NCI-H1417 treated with DMSO at 0.1 percent for 48 hours (cell line): ENCODE measurements at places on chromosomes 2 and 18.

GRCh38 chr2:16553226-16553625 is 112.4 kb downstream of the CYRIA start:
- DNase-seq, result no peak

DNA sequence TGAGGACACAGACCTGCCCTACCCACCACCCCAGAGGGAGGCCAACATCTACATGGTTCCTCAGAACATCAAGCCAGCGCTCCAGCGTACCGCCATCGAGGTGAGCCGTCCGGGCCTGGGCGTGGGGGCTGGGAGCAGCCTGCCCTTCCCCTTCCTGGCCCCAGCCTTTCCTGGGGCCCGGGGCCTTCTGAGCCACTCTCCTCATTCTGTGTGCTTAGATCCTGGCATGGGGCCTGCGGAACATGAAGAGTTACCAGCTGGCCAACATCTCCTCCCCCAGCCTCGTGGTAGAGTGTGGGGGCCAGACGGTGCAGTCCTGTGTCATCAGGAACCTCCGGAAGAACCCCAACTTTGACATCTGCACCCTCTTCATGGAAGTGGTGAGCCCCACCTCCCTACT is 157.9 kb downstream of the DYSF start:
- DNase-seq, result no peak

GRCh38 chr18:35241448-35241804 is 592 bp downstream of the ZNF397 start:
- DNase-seq, result no peak

DNA sequence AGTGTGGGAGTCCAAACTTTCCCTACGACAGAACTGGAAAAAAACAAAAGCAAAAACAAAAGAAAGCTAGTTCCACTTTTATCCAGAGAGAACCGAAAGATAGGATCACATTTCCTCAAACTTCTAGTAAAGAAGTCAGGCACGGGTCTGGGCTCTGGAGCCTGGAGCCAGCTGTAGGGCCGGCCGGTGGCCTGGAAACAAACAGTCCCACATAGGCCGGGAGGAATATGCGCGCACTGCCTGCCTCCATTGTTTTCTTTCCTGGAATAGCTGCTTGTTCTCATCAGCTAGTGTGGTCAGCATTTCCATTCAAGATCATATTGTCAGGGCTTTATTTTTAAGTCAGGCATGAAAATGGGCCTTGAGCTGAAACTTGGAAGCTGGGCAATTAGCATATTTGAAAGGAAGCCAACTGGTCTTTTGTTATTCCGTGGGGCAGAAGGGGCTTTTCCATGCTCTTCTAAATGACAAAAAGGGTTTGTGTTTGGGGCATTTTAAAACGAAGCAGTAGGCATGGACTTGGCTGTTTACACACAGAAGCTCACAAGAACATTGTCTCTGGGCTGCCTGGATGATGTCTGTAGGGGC is 58.7 kb upstream of the RFX8 start:
- no peak for DNase-seq

- DNase-seq, result no peak
Observed at GRCh38 chr18:8229787-8230186, 379.4 kb upstream of the RAB12 start.

- no peak for DNase-seq
Observed at GRCh38 chr18:8328126-8328525, 281.1 kb upstream of the RAB12 start.

- DNase-seq, result no peak
Observed at GRCh38 chr2:208250388-208250787, 4.5 kb downstream of the IDH1 start.

- DNase-seq, result no peak
Observed at GRCh38 chr2:173355866-173356508, 1.3 kb downstream of the CDCA7 start.

DNA sequence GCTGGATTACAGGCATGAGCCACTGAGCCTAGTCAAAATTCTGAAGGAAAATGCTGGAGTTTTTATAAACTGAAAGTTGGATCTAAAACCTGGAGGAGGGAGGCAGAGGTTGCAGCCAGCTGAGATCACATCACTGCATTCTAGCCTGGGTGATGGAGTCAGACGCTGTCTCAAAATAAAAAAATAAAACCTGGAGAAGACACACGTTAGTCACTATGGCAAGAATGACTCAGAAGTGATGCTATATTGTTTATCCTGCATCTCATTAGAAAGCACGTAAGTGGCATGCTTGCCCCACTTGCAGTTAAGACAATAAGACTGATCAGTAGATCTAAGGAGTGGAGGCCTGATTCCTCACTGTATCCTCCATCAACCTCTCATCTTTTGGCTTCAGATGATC is 106.6 kb upstream of the STON1 start:
- DNase-seq, result no peak

- DNase-seq, result no peak
Observed at GRCh38 chr2:58137221-58137620, 90.6 kb downstream of the VRK2 start.

GRCh38 chr2:70712916-70713315 is 55.1 kb downstream of the ADD2 start:
- no peak for DNase-seq

- DNase-seq, result no peak
Observed at GRCh38 chr2:162243715-162244114, 470 bp upstream of the FAP start.

GRCh38 chr2:109168716-109169115 is 39.7 kb downstream of the SH3RF3 start:
- DNase-seq, result no peak

GRCh38 chr2:48312126-48312525 is 217.8 kb upstream of the STON1 start:
- DNase-seq, result no peak

DNA sequence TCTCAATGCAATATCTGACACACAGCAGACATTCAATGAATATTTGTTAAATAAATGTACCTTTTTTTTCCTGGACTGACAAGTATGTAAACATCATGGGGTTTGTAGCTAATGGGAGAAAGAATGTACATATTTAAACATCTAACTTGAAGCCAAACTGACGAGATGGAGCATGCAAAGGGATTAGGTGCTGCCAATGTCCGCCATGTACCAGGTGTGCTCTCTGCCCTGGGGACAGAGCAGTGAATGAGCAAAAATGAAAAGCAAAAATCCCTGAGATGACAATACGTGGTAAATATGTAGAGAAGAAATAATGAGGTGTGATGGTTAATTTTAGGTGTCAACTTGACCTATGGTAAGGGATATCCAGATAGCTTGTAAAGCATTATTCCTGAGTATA is 247.4 kb upstream of the CELF4 start:
- no peak for DNase-seq

- no peak for DNase-seq
Observed at GRCh38 chr2:216516730-216517350, 18.2 kb downstream of the RPL37A start.

GRCh38 chr2:60064687-60065389 is 488.6 kb downstream of the BCL11A start:
- no peak for DNase-seq

GRCh38 chr2:202140522-202141252 is 67.6 kb downstream of the KIAA2012 start:
- no peak for DNase-seq

DNA sequence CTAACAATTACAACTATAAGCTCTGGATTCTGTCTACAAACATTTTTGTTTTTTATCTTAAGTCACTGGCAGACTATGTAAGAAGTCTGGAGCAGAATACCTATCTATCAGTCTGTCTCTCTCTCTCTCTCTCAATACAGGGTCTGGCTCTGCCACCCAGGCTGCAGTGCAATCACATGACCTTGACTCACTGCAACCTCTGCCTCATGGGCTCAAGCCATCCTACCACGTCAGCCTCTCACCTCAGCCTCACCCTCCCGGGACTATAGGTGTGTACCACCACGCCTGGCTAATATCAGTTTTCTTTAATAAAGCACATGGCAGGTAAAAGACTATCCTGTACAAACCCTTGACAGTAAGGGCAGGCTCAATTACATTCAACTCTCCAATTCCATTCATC is 96.9 kb downstream of the OSBPL1A start:
- DNase-seq, result no peak

GRCh38 chr2:74851191-74851566 is 17.3 kb downstream of the HK2 start:
- no peak for DNase-seq

DNA sequence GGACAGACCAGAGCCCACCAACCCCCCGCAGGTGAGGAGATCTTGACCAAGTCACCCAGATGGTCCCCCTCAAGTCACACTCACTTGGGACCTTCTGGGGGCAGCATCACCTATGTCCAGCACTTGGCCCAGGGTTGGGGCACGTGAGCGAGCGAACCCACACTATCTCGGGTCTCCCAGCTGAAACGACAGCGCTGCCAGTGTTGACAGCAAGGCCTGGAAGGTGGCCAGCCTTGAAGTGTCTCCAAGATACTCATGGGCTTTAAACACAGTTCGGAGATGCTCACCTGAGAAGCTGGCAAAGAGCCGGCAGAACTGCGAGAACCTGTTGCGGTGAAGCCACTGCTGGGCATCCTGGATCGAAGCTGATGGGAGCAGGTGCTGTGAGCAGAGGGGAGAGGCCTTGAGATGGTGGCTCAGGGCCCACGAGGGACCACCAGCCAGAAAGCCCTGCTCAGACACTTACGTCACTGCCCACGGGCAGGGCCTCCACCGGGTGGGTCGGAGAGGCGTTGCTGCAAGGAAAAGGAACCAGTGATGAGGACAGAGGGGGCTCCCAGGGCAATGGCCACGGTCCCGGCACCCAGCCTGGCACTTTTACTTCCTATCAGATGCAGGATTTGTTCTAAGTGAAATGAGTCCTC is 47.5 kb downstream of the TFCP2L1 start:
- no peak for DNase-seq

DNA sequence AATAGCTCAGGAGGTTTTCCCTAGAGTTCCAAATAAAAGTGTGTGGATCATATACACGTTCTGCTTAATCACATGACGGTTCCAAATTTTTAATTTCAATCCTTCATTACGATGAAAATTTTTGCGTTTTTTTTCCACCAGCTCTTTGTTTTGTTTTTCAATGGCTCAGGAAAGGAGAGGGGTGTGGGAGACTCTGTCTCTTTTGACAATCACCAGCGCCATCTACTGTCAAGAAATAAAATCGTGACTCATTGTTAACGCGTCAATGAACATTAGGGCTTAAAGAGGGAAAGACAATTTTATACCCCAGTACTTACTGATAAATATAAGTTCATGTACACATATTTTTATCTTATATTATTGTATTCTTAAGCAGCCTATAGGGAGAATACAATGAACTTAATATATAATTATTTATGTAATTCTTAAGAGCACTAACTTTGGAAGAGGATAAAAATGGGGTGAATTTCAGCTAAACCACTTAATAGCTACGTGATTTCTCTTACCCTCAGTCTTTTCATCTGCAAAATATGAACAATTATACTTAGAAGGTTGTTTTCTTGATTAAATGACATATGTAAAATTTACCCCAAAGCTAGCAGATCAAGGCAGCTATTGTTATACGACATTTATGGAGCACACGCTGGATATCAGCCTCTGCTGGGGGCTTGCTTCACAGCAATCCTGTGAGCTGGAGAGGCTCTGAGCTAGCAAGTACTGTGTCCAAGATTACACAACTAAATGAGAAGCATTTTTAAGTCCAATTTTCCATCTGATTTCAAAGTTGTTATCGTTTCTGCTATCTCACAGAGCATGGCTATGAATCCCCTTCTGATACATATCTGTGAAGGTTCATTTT is 47.4 kb upstream of the RMDN2 start:
- DNase-seq, result peak; percentile 69

DNA sequence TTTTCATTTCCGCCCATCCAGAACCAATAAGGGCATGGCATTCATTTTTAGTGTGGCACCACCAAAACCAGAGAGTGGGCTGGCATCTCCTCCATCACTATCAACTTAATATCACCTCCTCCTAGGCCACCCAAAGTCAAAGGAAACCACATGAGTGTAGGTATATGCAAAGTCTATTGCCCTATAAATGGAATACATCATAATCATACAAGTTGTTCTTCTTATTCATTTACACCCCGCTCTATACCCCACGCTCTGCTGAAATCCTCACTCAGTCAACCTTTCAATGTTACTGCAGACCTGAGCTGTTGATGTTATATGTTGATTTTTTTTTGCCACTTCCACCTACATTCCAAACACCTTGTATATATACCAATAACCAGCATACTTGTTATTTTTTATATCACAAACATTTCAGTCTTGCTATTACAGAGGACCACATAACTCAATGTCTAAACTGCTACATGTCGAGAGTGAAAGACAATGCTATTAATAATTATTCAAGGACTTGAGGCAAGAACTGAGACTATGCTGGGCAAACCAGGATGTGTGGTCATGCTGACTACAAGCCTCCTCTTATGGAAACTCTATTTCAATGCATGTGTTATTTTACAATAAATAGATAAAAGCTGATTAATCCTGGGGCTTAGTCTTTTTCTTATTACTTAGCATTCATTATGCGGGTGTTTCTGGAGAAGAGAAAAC is 466.5 kb upstream of the ID2 start:
- no peak for DNase-seq

DNA sequence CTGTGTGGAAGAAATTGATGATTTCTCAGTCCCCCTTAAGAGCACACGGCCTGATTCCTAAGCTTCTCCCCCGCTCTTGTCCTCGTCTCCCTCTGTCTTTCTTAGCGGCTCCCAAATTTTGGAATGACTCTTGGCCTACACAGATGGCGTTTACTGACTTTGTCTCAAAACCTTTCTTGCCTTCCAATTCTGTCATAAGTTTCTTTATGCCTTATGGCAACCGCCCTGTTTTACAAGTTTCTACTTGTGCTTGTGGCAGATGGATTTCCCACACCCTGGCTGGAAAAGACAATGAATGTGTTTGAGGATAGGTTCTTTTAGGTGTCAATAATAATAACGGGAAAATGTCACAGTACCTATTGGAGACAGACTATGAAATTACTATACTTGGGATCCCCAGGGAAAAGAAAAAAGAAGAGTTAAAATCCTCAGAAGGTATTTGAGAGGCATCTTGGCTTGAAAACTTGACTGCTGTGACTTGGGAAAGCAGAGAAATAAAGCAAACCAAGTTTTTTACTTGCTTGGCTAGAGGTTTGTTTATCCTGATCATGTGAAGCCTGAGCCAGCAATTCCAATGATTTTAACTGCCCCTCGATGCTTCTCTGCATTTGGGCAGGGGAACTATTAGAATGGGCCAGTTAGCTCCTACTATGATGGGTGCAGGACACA is 276.4 kb downstream of the HRH4 start:
- no peak for DNase-seq

GRCh38 chr2:60567096-60567495 is 13.6 kb upstream of the BCL11A start:
- DNase-seq, result no peak

GRCh38 chr2:5696404-5696944 is 4.3 kb downstream of the SOX11 start:
- DNase-seq, result no peak

DNA sequence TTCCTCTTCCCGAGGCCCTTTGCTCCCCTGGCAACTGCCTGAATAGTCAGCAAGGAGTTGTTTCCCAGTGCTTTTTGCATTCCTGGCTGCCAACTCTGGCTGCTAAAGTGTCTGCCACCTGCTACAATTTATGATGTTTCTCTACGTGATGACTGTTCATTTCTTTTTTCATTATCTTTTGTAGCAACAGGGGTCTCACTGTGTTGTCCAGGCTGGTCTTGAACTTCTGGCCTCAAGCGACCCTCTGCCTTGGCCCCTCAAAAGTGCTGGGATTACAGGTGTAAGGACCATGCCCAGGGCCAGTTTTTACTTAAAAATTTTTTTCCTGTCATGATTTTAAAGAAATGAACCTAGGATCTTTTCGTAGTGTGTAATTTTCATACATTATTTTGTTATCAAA is 11.3 kb downstream of the EHBP1 start:
- DNase-seq, result no peak
